ENCODE measurements at places on chromosomes 13 and 19.

DNA sequence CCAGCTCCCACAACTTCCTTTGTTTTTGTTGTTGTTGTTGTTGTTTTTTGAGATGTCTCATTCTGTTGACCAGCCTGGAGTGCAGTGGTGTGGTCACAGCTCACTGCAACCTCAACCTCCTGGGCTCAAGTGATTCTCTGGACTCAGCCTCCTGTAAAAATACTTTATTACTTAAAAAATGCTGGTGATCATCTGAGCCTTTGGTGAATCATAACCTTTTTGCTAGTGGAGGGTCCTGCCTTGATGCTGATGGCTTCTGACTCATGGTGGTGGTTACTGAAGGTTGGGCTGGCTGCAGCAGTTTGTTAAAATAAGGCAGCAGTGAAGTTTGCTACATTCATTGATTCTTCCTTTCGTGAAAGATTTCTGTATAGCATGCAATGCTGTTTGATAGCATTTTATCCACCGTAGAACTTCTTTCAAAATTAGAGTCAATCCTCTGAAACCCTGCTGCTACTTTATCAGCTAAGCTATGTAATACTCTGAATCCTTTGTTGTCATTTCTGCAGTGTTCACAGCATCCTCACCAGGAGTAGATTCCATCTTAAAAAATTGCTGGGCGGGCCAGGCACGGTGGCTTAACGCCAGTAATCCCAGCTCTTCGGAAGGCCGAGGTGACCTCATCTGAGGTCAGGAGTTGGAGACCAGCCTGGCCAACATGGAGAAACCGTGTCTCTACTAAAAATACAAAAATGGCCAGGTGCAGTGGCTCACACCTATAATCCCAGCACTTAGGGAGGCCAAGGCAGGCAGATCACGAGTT lies 18.0 kb downstream of the ARHGAP35 start:
- no peak for DNase-seq

- no peak for DNase-seq
Measured at GRCh38 chr13:32804673-32805230, 211.5 kb upstream of the KL start.

DNA sequence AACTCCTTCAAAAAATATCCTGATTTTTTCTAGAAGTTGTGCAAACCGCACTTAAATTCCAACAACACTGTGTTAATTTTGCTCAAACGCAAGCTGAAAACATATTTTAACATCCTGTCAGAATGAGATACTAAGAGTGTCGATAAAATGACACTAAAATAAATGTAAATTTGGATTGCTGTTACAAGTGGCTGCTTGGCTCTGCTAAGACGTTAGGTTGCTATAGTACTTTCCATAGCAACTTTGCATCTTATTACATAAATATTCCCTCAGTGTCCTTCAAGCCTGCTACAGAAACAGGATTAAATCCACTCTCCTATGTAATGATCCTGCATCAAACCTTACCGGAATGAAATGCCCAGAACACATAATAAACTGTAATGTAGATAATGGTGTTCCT lies 292.1 kb downstream of the DNAJC15 start:
- DNase-seq: no peak

GRCh38 chr19:12786952-12787351 lies 4.3 kb upstream of the JUNB start:
- DNase-seq: no peak

- no peak for DNase-seq
Measured at GRCh38 chr19:23261496-23262020, 11.4 kb upstream of the ZNF724 start.

- no peak for DNase-seq
Measured at GRCh38 chr19:18763674-18764590, 27.2 kb downstream of the COMP start.

GRCh38 chr13:78636495-78636894 lies 22.5 kb downstream of the OBI1 start:
- DNase-seq: no peak

- DNase-seq: no peak
Measured at GRCh38 chr13:68808456-68808855, 1299.2 kb upstream of the ATXN8OS start.

- DNase-seq: no peak
Measured at GRCh38 chr19:57759096-57759495, 10.4 kb upstream of the ZNF586 start.

DNA sequence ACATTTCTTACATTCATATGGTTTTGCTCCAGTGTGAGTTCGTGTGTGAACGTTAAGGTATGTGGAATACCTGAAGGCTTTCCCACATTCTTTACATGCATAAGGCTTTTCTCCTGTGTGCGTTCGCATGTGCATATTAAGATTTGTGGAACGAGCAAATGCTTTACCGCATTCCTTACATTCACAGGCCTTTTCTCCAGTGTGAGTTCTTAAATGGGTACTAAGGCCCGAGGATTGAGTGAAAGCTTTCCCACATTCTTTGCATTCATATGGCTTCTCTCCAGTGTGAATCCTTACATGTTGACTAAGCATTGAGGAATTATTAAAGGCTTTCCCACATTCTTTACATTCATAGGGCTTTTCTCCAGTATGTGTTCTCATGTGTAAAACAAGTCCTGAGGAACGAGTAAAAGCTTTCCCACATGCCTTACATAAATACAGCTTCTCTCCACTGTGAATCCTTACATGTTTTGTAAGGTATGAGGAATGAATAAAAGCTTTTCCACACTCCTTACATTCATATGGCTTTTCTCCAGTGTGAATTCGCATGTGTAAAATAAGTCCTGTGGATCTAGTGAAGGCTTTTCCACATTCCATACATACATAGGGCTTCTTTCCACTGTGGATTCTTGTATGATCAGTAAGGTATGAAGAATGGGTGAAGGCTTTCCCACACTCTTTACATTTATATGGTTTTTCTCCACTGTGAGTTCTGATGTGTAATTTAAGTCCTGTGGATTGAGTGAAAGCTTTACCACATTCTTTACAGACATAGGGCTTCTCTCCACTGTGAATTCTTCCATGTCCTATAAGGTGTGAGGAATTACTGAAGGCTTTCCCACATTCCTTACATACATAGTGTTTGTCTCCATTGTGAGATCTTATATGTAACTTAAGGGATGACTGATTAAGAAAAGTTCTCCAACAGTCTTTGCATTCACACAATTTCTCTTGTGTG lies 10.7 kb downstream of the ZNF846 start:
- DNase-seq: no peak

DNA sequence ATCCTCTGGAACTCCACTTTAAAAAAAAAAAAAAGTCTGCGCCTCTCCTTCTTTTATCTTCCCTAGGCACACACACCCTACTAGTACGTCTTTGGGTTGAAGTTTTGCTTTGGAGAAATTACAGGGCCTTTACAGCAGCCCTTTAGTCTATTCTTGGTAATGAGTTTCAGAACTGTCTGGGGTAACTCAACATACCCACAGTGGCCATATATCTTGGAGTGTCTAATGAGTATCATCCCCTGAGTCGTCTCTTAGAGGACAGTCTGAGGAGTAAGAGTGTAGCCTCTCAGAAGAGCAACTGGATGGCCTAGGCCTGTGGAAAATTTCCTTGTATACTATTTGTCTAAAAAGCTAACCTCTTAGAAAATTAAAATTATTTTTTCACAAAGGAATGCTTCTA lies 6.1 kb upstream of the ZNF681 start:
- DNase-seq: no peak

DNA sequence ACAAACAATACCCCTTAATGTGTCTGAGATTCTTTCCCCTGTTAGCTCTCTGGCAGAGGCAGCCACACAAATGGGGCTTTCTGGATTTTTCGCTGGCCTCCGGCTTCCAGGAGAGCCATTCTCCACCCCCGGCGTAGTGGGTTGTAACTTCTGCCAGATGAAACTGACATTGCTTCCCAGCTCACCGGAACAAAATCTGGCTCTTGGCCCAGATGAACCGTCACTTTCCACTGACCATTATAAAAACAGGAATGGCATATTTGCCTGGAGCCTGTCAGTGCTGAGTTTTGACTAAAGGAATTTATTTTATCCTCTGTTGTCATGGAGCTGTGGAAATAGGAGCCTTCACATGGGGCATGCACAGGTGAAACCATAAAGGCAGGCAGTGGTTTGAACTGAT lies 120.6 kb upstream of the GPR12 start:
- no peak for DNase-seq

GRCh38 chr13:71055644-71056043 lies 811.4 kb downstream of the DACH1 start:
- DNase-seq: no peak

DNA sequence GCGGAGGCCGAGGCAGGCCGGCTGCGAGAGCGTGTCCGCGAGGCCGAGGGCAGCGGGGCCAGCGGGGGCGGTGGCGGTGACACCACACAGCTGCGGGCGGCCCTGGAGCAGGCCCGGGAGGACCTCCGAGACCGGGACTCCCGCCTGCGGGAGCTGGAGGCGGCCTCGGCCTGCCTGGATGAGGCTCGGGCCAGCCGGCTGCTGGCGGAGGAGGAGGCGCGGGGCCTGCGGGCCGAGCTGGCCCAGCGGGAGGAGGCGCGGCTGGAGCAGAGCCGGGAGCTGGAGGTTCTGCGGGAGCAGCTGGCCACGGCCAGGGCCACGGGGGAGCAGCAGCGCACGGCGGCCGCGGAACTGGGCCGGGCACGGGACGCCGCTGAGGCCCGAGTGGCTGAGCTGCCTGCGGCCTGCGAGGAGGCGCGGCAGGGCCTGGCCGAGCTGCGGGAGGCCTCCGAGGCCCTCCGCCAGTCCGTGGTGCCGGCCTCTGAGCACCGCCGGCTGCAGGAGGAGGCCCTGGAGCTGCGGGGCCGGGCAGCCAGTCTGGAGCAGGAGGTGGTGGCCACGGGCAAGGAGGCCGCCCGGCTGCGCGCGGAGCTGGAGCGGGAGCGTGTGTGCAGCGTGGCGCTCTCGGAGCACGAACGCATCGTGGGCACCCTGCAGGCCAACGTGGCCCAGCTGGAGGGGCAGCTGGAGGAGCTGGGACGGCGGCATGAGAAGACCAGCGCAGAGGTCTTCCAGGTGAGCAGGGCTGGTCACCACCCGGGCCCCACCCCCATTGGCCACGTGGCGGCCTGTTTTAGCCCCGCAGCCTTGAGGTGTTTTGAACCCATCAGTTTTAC lies 11.7 kb upstream of the EBI3 start:
- no peak for DNase-seq

- DNase-seq: no peak
Measured at GRCh38 chr19:48500830-48501493, 10.7 kb downstream of the LMTK3 start.
